ENCODE measurements at places on chromosomes 6 and 20.

GRCh38 chr6:6969761-6970223 lies 138.0 kb upstream of the RREB1 start:
- DNase-seq = no peak

DNA sequence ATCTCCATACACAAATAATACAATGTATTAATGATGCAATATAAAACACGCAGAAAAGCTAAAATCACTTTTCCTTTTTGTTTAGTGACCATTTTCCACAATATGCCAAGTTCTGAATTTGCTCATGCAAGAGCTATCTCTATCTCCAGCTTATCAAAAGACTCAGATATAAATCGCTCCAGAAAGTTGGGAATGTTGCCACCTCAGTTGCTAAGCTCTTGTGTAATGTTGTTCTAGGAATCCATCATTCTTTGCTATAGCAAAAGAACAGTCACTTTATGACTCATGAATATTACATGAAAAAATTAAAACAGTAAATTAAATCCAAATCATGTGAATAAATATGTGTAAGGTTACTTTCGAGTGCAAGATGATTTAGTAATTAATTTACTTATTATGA lies 8.7 kb downstream of the PLAGL1 start:
- DNase-seq = no peak

- DNase-seq = no peak
These were observed 238.5 kb upstream of the HS3ST5 start for GRCh38 chr6:114581293-114581692.

DNA sequence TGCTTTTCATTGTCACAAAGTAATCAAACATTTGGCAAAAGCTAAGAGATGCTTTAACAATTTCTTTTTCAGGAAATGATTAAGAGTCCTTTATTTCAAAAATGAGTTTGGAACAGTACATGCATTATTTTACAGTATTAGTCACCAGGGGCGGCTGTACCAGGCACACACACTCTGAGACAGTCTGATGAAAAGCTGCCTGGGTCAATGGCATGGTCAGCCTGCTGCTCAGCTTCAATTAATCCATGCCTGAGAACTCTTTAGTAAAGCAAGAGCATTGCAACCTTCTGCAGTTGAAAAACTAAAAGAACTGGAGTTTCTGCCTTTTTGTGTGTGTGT lies 105.5 kb downstream of the TULP4 start:
- DNase-seq = no peak

GRCh38 chr6:147065786-147066185 lies 138.4 kb upstream of the STXBP5 start:
- DNase-seq = peak; percentile 64

GRCh38 chr6:169763881-169764280 lies 12.5 kb downstream of the ERMARD start:
- DNase-seq = no peak

DNA sequence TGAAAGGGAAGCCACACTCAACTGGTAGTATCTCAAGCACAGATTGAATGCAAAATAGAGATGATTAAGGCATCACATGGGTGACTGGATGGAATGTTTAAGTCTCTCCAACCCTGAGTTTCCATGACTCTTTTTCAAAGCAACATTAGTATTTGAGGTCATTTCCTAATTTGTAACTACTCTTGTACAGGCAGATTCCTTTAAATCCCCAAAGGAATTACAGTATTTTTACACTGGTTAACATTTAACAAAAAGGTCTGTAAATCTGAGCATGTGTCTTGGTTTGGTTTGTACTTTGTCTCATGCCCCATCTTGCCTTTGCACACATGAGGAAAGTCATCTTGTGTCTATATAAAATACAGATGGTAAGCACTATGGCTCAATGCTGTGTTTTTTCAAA lies 15.1 kb downstream of the RMND1 start:
- DNase-seq = no peak
